ENCODE measurements at places on chromosomes 5 and 9.

- no peak overlapping the region for H3K4me3 ChIP-seq
- no peaks in the 10 kb centered on the region for H3K36me3 ChIP-seq
- H3K27me3 ChIP-seq: peaks cover 3% of the 10 kb centered on the region
- H3K27ac ChIP-seq: no peak overlapping the region
Observed at GRCh38 chr9:8417341-8417740, 617.8 kb upstream of the DMAC1 start.

DNA sequence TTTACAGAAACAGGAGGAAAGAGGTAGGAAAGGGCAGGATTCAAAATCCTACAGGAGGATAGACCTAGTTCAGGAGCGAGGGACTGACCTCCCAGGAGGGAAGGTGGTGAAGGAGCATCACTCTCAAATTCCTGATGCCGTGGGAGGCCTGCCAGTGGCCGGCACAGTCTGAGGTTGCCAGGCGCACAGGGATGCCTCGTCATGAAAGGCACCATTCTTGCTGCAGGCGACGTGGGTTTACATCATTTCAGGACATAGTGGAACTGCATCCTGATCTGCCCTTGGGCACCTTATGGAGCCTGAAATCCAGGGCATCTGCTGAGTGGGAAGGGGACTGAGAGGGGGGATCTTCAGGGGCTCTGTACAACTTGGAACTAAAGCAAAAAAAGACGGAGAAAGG lies 163.2 kb upstream of the S1PR3 start:
- H3K27ac ChIP-seq: no peak overlapping the region
- DNase-seq: no peak
- H3K4me1 ChIP-seq: no peaks in the 10 kb centered on the region
- no peaks in the 10 kb centered on the region for H3K36me3 ChIP-seq

- H3K4me3 ChIP-seq: no peak overlapping the region
- no peak overlapping the region for H3K27ac ChIP-seq
- H3K27me3 ChIP-seq: no peaks in the 10 kb centered on the region
Observed at GRCh38 chr9:20044686-20045085, 255.8 kb upstream of the SLC24A2 start.

GRCh38 chr5:90223756-90224155 lies 185.8 kb downstream of the CETN3 start:
- no peaks in the 10 kb centered on the region for H3K36me3 ChIP-seq
- no peak for DNase-seq
- H3K27ac ChIP-seq: no peak overlapping the region
- H3K4me3 ChIP-seq: no peak overlapping the region

- DNase-seq: no peak
- H3K27me3 ChIP-seq: no peaks in the 10 kb centered on the region
- no peaks in the 10 kb centered on the region for H3K4me1 ChIP-seq
- no peak overlapping the region for H3K27ac ChIP-seq
- H3K36me3 ChIP-seq: no peaks in the 10 kb centered on the region
Observed at GRCh38 chr5:143717400-143717799, 94.6 kb upstream of the HMHB1 start.

- no peak overlapping the region for H3K4me3 ChIP-seq
- no peak overlapping the region for H3K27ac ChIP-seq
- peaks cover 2% of the 10 kb centered on the region for H3K27me3 ChIP-seq
- no peaks in the 10 kb centered on the region for H3K36me3 ChIP-seq
- H3K4me1 ChIP-seq: no peaks in the 10 kb centered on the region
Observed at GRCh38 chr5:103041071-103041676, 78.8 kb downstream of the GIN1 start.

Data from activated CD4-positive, alpha-beta memory T cell treated with anti-CD3 and anti-CD28 coated beads for 36 hours (primary cell).